ENCODE measurements at places on chromosomes 4 and X. TPM values are rescaled to one million over a fixed set of nuclear protein-coding genes. Genes with fewer than 3 reads are reported as not detected.

- peak overlapping the region; percentile 91 for H3K4me3 ChIP-seq
- H3K36me3 ChIP-seq, result peaks cover 29% of the 10 kb centered on the region
- no peak for DNase-seq
- no peak overlapping the region for H3K27ac ChIP-seq
- no peaks in the 10 kb centered on the region for H3K27me3 ChIP-seq
Observed at GRCh38 chr4:37827802-37828321, 1.4 kb downstream of the PGM2 start.

GRCh38 chr4:38166082-38166481 lies 205.9 kb downstream of the PTTG2 start:
- H3K4me3 ChIP-seq, result no peak overlapping the region
- H3K27me3 ChIP-seq, result no peaks in the 10 kb centered on the region
- no peak overlapping the region for H3K27ac ChIP-seq
- no peaks in the 10 kb centered on the region for H3K4me1 ChIP-seq
- DNase-seq, result no peak

DNA sequence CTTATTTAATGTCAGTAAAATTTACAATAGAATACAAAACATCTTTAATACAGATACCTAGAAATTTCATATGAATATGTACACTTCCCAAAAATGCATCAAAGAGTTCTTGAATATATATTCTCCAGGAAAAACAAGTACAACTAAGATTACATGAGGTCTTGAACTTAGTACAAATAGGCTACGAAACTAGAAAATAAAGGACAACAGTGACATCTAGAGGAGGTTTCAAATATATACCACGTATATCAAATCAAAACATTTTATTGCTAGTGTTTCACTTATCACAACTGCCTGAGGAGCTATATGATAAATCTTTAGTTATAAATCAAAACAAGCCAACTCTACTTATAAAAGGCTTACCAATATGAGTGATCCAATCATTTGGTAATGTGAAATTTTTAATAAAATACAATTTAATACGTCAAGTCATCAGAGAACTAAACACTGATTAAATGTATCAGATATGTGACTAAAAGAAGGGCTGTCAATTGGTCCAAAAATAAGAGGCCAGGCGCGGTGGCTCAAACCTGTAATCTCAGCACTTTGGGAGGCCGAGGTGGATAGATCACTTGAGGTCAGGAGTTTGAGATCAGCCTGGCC lies 36.6 kb downstream of the ANAPC10 start:
- no peak overlapping the region for H3K27ac ChIP-seq
- H3K27me3 ChIP-seq, result no peaks in the 10 kb centered on the region
- no peak for DNase-seq

DNA sequence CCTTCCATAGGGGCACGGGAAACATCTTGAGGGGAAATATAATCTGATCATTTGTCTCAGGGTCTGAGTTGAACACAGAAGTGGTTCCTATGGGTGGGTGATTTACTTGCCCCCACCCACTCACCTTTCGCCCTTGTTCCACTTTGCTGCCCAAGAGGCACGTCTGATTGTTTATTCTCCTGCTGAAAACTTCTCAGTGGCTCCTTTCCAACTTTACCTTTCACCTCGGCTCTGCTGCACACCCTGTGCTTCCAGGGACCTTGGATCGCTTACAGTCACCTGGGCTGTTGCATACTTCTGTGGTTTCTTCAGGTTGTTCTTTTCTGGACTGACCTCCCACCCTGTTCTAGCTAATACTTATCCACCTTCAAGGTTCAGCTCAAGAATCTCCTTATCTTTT lies 213.4 kb upstream of the JADE1 start:
- no peaks in the 10 kb centered on the region for H3K27me3 ChIP-seq
- no peak for DNase-seq
- H3K36me3 ChIP-seq, result no peaks in the 10 kb centered on the region

DNA sequence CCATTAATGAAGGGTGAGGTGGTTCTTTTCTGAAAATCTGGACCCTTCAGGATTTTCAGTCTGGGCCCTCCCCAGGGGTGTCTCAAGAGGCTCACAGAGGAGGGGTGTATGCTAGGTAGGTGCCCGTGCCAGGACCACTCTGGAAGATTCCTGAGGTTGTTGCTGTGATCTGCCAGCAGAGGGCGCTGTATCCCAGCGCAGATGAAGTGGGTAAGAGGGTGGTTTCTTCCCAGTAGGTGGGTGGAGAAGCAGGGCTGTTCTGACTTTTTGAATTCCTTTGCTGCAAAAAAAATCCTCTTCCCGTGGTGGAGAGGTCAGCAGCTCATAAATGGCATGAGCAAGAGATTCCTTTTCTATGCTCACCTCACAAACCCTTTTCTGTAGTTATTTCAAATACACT lies 51.1 kb downstream of the SCML1 start:
- no peaks in the 10 kb centered on the region for H3K36me3 ChIP-seq
- H3K27me3 ChIP-seq, result no peaks in the 10 kb centered on the region
- no peaks in the 10 kb centered on the region for H3K4me1 ChIP-seq

GRCh38 chr4:14046642-14047041 lies 419.1 kb upstream of the BOD1L1 start:
- H3K27ac ChIP-seq, result no peak overlapping the region
- DNase-seq, result no peak
- H3K27me3 ChIP-seq, result no peaks in the 10 kb centered on the region
- no peaks in the 10 kb centered on the region for H3K4me1 ChIP-seq

Gene PASD1
- total RNA-seq, result not detected

Gene NAA11
- total RNA-seq, result not detected

DNA sequence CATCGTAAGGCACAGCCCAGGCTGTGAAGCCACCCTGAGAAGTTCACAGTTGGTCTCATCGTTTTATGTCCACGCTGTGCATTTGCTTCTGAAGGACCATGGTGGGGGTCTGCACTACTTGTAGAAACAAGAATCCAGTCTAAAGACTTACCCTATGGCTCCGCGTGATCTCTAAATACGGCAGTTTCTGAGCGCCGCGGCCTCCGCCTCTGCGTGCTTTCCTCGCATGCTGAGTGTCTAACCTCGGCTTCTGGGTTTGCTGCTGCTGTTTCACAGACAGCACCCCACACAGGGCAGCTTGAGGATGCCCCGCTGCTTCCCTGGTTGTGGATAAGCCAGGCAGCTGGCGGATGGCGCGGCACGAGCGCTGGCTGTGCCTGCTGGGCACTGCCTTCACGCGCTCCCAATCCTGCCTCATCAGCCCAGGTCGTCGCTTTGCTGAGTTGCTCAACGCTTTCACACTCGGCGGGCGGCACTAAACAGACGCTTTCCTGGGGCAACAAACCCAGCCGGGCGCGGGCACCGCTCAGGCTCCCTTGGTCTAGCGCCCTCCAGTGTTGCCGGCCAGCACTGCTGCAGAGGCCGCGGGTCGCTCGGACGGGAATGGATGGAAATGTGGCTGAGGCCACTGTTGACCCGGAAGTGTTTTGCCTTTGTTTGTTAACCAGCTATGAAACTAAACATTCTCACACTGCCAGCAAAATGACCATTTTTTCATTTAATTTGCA lies 39.2 kb downstream of the FGFRL1 start:
- H3K4me1 ChIP-seq, result peaks cover 17% of the 10 kb centered on the region
- H3K36me3 ChIP-seq, result no peaks in the 10 kb centered on the region
- no peak overlapping the region for H3K27ac ChIP-seq
- H3K4me3 ChIP-seq, result no peak overlapping the region
- peaks cover 24% of the 10 kb centered on the region for H3K27me3 ChIP-seq

DNA sequence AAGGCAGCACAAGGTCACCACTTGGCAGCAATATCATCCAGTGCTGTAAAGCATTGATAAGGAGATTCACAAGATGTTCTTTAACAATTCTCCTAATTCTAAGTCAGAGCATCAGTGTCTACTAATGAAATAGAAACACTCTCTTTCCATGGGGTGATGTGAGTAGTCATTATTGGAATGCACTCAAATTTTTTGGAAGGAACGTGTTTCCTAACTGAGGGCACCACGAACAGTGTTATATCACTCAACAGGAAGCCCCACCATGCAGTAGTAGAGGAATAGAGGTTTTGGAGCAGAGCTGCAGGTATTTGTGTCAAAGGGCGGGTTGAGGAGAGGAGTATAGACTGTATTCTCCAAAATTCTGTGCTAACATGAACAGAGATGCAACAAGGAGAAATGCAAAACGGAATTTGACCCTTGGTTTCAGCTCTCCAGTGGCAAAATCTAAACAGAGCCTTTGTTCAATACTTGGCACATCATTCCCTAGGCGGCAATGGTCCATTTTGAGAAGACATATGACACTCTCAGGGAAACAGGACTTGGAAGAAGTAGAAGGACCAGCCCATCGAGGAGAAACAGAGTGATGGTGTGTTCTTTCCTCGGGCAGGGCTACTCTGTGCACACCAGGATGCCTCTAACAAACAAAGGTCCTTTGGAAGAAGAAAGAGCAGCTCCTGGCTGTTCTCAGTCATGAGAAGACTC lies 98.9 kb downstream of the CPEB2 start:
- no peaks in the 10 kb centered on the region for H3K4me1 ChIP-seq
- no peak overlapping the region for H3K4me3 ChIP-seq
- H3K27me3 ChIP-seq, result no peaks in the 10 kb centered on the region
- DNase-seq, result no peak

GRCh38 chr4:6160536-6160935 lies 39.8 kb downstream of the JAKMIP1 start:
- DNase-seq, result peak; percentile 56
- H3K27ac ChIP-seq, result no peak overlapping the region
- H3K4me3 ChIP-seq, result no peak overlapping the region
- no peaks in the 10 kb centered on the region for H3K4me1 ChIP-seq
- H3K27me3 ChIP-seq, result no peaks in the 10 kb centered on the region

Gene BEND2
- total RNA-seq, result not detected

Gene ZNF185
- total RNA-seq, result 16.3 TPM

Gene ATP8A1
- total RNA-seq, result 79.3 TPM

Gene CCDC149
- total RNA-seq, result 28.7 TPM

Gene TLR7
- 3.1 TPM for total RNA-seq

DNA sequence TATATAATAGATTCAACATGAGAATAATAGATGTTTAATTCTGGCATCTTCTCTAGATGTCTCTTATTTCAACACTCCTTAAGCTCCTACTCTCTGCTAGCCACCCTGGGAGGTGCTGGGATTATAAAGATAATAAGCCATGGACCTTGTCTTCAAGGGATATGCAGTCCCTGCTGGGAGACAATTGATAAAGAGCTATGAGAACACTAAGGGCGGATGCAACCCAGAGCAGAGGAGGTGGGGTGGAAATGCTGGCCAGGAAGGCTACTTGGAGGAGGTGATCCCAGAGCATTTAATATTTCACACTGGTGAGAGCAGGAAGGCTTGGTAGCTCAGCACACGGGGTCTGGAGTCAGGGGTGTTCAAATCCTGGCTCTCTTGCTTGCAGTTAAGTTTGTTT lies 18.3 kb upstream of the PGRMC2 start:
- no peaks in the 10 kb centered on the region for H3K36me3 ChIP-seq
- H3K4me3 ChIP-seq, result no peak overlapping the region
- no peaks in the 10 kb centered on the region for H3K4me1 ChIP-seq
- no peak for DNase-seq
- H3K27ac ChIP-seq, result no peak overlapping the region

Gene TBC1D8B
- 8.4 TPM for total RNA-seq

DNA sequence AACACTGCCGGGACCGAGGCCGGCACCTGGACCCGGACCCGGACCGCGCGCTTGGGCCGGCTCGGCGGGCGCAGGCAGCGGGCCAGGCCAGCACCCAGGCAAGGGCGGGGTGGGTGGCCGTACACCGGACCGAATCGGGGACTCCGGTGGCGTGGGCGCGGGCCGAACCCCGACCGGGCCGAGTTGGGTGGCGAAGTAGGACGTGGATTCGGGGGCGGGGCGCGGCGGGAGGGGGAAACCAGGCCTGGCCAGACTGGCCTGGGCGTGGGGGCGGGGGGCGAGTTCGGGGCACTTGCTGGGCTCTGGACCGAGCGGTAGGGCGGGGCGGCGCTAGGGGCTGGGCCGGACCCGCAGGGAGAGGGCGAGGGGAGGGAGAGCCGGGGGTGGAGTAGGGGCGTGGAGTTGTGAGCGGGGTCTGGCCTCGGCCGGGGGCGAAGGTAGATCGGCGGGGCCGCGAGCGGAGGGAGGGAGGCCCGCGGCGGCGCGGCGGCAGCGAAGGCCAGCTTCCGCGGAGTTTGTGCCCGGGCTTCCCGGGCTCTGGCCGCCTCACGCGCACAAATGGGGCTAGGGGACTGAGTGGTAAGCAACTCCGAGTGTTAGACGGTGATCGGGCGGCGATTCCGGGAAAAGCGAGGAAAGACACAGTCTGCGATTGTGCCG lies 1.8 kb upstream of the BCORL1 start:
- H3K27ac ChIP-seq, result no peak overlapping the region
- no peaks in the 10 kb centered on the region for H3K36me3 ChIP-seq
- no peaks in the 10 kb centered on the region for H3K4me1 ChIP-seq
- H3K27me3 ChIP-seq, result no peaks in the 10 kb centered on the region

Gene ELF4
- 23.8 TPM for total RNA-seq

GRCh38 chr4:137892134-137892533 lies 350.0 kb downstream of the SLC7A11 start:
- no peak overlapping the region for H3K4me3 ChIP-seq
- H3K27ac ChIP-seq, result no peak overlapping the region
- no peaks in the 10 kb centered on the region for H3K4me1 ChIP-seq
- H3K36me3 ChIP-seq, result no peaks in the 10 kb centered on the region

- no peak overlapping the region for H3K4me3 ChIP-seq
- no peaks in the 10 kb centered on the region for H3K4me1 ChIP-seq
- no peak for DNase-seq
- no peak overlapping the region for H3K27ac ChIP-seq
- no peaks in the 10 kb centered on the region for H3K36me3 ChIP-seq
Observed at GRCh38 chr4:182788201-182788600, 129.0 kb downstream of the DCTD start.

- H3K36me3 ChIP-seq, result no peaks in the 10 kb centered on the region
- no peak overlapping the region for H3K4me3 ChIP-seq
- no peaks in the 10 kb centered on the region for H3K4me1 ChIP-seq
- no peaks in the 10 kb centered on the region for H3K27me3 ChIP-seq
- no peak overlapping the region for H3K27ac ChIP-seq
Observed at GRCh38 chrX:67787196-67787595, 243.4 kb downstream of the AR start.

Gene ADGRL3
- 4.0 TPM for total RNA-seq

Gene SLIT2
- total RNA-seq, result 181 TPM

DNA sequence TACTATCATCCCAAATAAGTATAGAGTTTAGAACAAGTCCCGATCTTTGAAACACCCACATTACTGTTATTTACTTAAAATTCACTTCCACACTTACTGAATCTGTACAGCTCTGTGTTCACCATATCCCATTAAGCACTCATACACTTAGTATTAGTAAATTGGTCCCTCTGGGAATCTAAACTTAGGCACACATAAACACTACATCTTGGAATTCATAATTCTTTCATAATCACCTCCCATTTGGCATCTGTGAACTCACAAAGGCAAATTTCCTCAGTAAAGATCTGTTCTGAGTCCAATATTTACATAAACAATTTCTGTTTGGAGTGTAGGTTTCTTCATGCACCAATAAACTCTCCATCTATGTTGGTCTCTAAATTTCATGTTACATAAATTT lies 52.6 kb upstream of the PPARGC1A start:
- no peak overlapping the region for H3K4me3 ChIP-seq
- H3K4me1 ChIP-seq, result no peaks in the 10 kb centered on the region
- H3K27ac ChIP-seq, result no peak overlapping the region

All from upper lobe of right lung (tissue), 1 donor.